ENCODE measurements at places on chromosomes 12 and 14.
A peak's percentile ranks its signal among the peaks of the same experiment; 100 is the strongest.

GRCh38 chr14:104085032-104085888 is at the start of gene ASPG:
Gene ASPG (plus strand): TSS chr14:104085700. CDS start chr14:104085771, 71 bp downstream.
- no peak for DNase-seq

GRCh38 chr12:75747572-75748021 is 236.2 kb upstream of the KRR1 start:
- DNase-seq: peak; percentile 91

- DNase-seq: no peak
Observed at GRCh38 chr12:29448157-29448556, 49.3 kb downstream of the OVCH1 start.

DNA sequence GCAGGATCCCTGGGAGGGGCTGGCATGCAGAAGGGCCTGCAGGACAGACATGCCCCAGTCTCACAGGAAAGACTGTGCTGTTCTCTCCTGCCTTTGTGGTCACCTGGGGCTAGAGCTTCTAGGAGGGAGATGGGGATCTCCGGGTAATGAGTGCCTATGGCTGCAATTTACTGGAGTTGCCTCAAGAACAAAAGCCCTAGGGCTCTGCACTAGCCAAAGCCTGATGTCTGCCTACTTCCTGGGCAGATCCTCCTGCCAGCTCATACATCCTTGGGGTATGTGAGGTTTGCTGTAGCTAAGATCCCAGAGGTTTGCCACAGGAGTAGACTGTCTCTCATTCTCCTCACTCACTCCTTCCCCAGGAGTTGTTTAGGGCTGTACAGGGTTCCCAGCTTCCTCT is 106.9 kb upstream of the PPFIA2 start:
- peak; percentile 44 for DNase-seq

GRCh38 chr14:99195602-99196309 is 76.2 kb downstream of the BCL11B start:
- no peak for DNase-seq

DNA sequence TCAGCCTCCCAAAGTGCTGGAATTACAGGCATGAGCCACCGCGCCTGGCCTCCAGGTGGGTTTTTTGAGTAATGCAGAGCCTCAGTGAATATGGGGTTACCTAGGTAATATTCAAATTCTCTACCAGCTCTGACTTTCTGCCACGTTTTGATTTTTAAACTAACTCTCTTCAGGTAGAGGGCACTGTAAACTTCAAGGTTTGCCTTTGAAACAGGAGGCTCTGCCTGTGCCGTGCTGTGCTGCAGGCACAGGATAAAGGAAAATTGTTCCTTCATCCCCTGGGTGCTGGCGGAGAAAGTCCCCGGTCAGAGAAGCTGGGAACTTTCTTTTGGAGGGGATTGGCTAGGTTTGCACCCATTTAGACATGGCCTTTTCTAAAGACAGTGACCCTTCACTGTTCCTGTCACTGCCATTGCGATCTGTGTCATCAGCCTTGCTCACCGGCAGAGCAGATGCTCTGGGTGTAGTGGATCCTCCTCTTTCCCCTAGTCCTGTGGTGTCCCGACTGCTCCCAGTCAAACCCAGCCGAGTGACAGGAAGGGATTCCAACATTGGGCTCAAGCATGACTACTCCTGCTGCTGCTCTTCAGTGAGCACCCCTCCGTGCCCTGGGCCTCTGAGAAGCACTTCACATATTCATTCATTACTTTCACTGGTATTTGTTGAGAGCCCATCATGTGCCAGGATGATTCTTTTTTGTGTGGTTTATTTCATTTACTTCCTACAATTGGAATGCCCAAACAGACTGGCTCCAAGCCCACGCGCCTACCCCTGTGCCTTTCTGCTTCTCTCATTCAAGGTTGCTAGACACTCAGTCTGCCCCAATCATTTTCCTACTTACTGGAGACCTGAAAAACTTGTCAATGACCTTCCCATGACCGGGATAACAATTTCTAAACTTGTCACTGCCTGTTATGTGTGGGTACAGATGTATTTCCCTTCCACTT is 103.6 kb downstream of the TMEM30B start:
- peak; percentile 65 for DNase-seq

All from foreskin keratinocyte (primary cell).